Stimulated activated CD4-positive, alpha-beta T cell treated with anti-CD3 and anti-CD28 coated beads, Interleukin-2, amount 100 ng/mL, for 24 hours (primary cell): ENCODE measurements at places on chromosomes 4 and X.
A peak's percentile ranks its signal among the peaks of the same experiment; 100 is the strongest.

- no peak for DNase-seq
Measured at GRCh38 chr4:181776264-181777054, 466.7 kb upstream of the TENM3 start.

DNA sequence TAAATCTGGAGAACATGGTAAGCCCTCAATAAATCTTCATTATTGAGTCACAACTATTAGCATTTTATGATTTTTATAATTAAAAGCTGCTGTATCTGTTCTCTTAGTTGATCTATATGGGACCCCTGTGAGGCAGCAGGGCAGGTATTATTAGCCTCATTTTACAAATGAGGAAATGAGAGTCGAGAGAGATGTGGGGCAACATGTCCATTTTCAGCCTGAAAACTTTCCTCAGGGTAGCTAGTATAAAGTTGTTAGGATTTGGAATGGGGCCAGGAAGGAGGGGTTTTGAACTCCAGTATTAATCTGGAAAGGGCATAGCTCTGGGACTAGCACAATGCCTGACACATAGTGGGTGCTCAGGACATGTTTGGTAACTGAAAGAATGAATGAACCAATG is 191.7 kb upstream of the GPC4 start:
- DNase-seq, result no peak

DNA sequence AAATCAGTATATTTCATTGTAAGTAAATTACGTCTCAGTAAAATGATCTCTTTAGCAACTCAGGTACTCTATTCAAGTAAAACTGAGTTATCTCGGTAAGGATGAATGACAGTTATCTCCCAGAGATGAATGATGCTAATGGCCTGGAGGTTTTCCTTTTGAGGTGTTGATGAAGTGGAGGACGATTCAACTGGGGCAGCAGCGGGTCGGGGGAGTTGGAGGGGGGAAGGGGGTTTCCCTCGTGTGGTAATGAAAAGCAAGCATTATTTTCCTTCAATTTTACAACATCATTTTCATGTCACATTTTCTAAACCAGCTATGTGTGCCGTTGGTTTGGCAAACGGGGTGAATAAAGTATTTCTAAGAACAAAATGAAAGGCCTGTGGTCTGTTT is 92.4 kb upstream of the ATXN3L start:
- no peak for DNase-seq

DNA sequence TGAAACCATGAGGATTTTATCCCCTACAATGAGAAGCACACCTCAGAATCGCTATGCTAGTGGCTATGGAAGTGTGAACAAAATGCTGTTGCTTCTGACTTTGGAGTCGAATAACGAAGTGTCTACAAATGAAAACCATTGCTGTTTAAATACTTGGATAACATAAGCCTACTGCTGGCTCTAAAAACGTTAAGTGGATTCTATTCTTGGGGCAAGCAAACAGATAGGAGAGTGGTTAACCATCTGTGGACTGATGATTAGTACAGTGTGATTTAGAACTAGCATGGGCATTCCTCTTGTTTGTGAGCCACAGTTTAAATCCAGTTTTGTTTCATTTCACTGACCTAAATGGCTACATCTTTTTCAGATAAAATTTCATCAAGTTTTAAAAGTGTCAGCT is 109.7 kb upstream of the PNPLA4 start:
- DNase-seq, result no peak

DNA sequence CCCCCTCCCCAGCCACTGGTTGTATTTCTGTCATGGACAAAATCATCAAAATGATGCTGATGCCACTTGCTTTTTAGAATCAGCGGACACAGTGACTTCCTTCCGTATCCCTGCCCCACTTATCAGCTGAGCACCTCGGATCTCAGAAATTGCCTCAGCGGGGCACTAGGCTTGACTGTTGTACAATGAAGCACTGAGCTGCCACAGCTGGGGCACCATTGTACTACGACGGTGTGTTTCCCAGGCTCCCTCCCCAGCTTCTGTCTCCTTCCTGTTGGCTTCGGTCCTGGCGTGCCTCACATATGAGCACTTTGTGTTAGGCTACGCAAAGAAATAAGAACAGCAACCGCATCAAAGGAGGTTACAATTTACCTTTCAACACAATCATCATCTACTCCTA is 82.4 kb downstream of the F11 start:
- DNase-seq, result no peak

- DNase-seq, result no peak
Measured at GRCh38 chrX:121655276-121655675, 607.9 kb downstream of the GLUD2 start.

GRCh38 chr4:169741569-169741968 is 16.2 kb downstream of the HPF1 start:
- no peak for DNase-seq

- DNase-seq, result no peak
Measured at GRCh38 chr4:22093126-22093525, 144.6 kb upstream of the KCNIP4 start.

DNA sequence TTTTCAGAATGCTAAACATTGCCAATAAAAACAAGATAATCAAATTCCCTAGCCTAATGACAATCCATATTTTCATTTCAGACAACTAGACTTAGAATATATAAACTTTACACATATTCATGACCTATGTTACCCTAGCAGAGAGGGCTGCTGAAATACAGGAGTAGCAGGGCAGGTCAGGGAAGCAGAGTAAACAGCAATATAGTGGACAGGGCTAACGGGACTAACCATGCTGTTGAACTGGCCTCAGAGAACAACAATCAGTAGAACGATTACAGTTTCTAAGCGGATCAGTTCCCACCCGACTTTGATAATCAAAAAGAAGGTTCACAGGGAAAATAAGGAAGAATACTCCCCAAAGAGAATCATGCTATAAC is 14.0 kb downstream of the TBCK start:
- no peak for DNase-seq

DNA sequence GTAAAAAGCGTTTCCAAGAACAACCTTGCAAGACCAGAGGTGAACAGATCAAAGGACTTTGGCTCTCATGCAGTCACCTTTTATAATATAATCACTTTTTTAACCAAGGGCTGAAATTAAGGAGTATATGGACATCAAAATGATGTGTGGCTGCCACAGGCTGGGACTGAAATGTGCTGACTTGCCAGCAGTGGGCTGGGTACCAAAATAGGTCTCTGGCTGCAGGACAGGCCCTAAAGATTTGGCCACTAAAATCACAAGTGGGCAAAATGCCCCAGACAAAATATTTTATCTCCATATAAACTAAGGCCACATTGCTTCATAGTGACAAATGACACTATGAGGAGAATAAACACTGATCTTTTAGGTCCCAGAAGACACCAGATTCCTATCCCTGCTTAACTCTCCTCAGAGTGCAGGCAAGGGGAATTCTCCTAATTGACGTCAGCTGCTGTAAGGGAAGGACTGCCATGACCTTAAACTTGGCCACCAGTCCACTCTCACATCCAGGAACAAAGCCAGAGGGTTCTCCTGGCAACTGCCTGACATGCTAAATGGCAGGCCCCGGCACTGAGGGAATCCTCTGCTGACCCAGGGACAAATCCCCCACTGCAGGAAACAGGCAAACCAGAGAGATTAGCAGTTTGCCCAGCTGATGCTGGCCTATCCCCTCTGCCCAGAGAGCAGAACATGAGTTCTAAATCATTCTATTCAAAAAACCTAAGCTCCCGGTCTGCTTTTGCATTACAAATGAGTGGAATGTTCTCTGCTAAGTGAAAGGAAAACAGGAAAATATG is 155.8 kb downstream of the PPP3CA start:
- no peak for DNase-seq

DNA sequence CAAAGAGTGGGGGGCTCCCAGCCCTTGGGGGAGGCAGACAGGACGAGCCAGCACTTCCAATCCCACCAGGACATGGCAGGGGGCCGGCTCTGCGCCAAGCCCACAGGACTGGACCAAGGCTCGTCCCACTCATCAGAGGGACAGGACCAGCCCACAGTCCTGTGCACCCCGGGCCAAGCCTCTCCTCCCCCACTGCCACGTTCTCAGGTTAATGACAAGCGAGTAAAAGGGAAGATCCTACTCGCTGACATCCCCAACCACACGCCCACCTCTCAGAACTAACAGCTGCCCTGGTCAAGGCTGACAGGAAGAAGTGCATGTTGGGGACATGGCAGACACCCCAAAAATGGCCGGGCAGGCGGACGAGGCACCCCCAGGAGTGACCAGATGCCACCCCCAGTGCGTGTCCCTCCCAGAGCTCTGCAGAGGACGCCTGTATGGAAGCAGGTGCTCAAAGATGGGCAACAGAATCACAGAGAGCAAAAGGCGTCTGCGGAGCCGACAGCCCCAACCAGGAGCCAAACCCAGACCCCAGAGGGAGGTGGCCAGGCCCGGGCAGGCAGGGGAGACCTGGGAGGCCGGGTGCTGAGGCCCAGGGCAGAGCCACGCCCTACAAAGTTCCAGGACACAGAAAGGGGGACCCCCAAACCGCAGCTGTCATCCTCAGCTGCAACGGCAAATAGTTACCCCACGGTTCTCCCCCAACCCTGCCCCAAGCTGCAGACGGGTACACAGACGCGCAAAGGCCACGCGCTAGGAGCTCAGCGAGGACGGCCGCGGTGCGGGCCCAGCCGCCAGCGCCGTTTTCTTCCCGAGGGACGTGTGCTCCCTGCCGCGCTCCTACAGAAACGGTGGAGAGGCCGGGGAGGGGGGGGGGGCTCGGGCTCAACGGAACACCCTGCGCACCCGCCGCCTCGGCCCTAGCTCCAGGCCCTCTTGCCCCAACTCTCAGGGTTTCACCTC is 1.7 kb downstream of the CTBP1 start:
- DNase-seq, result peak; percentile 43

GRCh38 chr4:72577211-72577610 is 8.2 kb upstream of the ADAMTS3 start:
- no peak for DNase-seq

GRCh38 chrX:153867139-153867538 is 18.8 kb downstream of the L1CAM start:
- DNase-seq, result no peak

GRCh38 chr4:61723492-61723891 is 523.4 kb downstream of the ADGRL3 start:
- no peak for DNase-seq

DNA sequence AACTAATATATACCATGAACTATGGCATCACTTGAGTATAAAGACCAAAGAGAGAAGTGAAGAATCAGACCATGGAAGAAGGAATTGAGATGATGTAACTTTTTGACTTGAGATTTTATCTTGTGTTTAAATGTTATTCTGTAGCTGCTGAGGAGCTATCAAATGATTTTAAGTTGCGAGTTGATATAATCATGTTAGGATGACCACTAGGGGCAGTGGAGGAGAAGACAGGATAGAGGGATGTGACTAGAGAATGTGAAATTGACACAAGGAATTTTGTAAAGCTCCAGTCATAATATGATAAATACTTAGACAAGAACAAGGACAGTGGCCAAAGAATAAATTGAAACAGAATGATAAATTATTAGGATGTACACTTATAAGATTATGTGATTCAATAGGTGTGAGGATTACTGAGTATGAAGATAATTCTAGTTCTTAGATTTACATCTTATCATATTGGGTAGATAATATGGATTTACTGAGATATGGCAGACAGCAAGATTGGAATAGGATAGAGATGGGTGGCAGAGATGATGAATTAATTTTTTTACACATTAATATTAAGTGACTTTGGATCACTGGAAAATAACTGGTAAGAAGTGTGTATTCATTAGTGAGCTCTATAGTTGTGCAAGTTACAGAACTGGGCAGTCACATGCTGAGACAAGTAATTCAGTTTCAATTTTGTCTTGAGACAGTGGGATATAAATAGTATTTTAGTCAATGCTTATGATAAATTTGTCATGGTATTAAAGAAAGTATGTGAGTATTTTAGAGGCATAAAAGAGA is 816.0 kb upstream of the PCDH10 start:
- no peak for DNase-seq

- no peak for DNase-seq
Measured at GRCh38 chr4:47010912-47011446, 17.6 kb upstream of the GABRA4 start.

DNA sequence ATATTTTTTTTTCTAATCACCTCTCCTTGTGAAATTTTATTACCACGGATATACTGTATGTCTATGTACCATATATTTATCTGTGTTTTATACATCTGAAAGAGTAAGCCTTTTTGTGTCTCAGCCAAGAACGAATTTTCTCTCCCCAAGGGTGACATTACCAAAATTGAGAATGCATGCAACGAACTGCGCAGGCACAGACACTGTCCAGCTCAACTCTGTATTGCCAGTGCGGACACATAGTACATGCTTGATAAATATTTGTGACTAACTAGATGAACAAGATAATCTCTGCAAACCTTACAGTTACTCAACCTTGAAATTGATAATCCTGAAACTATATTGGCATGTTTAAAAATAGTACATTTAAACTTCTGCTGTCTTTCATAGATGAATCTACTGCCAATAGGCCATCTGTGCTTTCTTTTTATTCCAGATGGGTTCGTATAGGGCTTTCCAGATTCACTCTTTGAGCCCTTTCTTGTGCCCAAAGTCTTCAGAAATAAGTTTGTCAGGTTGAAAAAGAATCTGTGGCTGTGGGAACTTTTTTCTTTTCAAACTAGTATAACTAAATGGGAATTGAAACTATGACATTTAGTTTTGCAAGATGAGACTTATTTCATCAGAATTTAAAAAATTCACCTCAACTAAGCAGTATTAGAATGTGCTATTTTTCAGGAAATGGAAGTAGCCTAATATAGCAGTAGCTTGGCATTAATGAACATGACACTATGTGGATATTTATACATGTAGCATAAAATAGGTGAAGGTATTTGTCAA is 38.9 kb downstream of the DTHD1 start:
- DNase-seq, result no peak

DNA sequence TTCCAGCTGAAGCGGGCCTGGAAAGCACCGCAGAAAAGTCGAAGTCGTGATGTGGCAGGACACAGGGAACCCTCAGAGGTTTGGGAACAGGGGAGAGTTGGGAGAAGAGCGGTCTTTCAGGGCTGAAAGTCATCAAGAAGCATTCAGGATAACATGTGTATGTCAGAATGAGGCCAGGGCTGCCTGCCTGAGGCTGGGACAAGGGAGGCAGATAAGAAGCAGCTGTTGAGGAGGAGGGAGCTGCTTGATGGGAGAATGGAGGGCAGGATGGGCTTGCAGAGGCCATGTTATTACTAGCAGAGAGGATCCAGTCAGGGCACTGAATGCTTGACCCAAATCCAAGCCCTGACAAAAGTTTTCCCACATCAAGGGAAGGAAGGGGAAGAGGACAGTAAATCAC is 132.0 kb downstream of the ATG4A start:
- no peak for DNase-seq

DNA sequence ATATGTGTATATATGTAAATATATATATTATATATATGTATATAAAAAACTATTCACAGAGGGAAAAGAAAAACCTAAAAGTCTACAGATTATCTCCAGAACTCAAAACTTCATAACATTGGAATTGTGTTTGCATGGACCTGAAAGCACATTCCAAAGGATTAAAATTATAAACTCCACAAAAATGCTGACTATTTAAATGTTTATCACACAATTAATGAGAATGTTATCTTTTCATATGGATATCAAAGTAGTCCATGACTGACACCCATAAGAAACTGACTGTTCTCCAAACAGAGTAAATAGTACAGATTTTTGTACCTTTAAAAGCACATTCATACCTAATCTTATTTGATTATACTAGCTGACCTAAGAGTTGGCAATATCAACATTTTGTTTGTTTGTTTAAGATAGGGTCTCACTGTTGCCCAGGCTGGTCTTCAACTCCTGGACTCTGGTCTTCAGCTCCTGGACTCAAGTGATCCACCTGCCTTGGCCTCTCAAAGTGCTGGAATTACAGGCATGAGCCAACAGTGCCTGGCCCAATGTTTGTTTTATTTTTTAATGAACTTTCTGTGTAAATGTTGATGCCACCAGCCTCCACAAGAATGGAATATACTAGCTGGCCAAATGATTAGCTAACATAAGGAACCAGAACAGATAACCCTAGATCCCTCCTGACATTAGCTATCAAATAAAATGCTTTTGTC is 50.0 kb downstream of the SLC39A8 start:
- no peak for DNase-seq
